Thyroid gland (tissue), 4 donors: ENCODE measurements at places on chromosomes 6 and 20.

DNA sequence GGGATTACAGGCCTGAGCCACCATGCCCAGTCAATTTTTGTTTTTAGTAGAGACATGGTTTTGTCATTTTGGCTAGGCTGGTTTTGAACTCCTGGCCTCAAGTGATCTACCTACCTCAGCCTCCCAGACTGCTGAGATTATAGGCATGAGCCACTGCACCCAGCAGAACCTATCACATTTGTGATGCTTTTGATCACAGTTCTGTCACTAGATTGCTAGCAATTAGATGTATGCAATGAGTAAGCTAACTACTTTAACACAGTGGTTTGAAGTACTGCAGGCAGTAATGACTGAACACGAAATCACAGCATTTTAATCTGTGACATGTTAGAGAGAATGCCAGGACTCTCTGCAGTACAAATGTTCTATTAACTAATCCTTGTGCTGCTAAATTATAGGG is 19.6 kb upstream of the SAMHD1 start:
- no peak for DNase-seq

DNA sequence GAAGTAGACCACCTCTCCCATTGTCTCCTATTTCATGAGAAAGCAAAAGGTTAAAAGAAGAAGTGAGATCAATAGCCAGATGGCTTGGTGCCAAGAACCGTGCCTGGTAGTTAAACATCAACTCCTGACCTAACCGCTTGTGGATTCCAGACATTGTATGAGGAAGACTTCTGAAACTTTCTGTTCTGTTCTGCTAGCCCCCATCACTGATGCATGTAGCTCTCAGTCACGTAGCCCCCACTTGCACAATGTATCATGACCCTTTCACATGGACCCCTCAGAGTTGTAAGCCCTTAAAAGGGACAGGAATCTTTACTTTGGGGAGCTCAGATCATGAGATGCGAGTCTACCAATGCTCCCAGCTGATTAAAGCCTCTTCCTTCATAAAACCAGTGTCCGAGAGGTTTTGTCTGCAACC is 301.2 kb downstream of the RNGTT start:
- DNase-seq, result no peak

GRCh38 chr20:34302312-34302722 is 838 bp downstream of the AHCY start:
- no peak for DNase-seq

GRCh38 chr6:39965751-39966150 is 31.5 kb upstream of the MOCS1 start:
- no peak for DNase-seq

GRCh38 chr20:47126709-47127108 is 229.8 kb downstream of the ZMYND8 start:
- no peak for DNase-seq

DNA sequence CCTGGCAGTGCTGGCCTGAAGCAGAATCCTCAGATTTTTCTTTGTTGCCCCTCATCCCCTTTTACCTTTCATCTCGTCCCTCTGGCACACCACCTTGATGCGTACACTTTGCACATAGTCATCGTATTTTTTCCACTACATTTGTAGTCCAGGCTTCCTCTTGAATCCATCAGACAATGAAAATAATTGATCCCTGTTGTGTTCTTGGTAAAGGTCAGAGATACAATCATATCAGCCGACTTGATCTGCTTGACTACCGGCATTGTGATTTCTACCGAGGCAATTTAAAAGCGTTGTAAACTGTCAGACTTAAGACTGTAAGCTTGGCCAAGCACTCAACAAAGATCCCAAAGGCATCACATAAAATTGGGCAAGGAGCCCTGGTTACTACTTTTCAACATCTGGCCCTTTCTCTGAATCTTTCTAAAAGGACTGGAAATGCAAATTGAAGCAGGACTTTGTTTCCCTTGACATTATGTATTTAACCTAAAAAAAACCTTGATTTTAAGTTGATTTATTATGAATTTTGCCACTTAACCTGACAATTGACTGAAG is 512.6 kb downstream of the LMBRD1 start:
- no peak for DNase-seq

DNA sequence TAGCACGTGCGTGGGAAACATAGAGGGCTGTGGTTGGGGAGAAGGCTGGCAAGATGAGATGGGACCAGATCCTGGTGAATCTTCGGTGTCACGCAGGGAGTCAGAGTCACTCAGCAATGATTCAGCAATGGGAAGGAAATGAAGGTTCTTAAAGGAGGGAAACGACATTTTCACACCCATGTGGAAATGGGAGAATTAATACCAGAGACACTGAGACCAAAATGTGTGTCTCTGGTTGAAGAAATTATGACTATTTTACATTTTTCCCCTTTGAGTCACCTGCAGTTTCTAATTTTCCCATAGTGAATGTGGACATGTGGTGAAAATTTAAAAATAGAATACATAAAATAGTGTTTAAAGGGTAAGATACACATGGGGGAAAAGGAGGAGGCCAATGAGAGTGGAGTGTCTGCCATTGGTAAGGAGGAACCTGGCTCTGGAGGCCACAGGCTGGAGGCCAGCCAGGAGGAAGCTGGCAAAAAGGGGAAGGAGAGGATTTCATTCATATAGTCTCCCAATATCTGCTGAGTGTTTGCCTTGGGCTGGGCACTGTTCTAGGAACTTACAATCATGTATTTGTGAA is 17.5 kb downstream of the NRN1 start:
- DNase-seq, result no peak

GRCh38 chr6:39152262-39152661 is 37.3 kb upstream of the SAYSD1 start:
- no peak for DNase-seq

- no peak for DNase-seq
These were observed 129.8 kb upstream of the FOXQ1 start for GRCh38 chr6:1181939-1182605.
